ENCODE measurements at places on chromosomes 5 and 9. TPM values are rescaled to one million over a fixed set of nuclear protein-coding genes. Genes with fewer than 3 reads are reported as not detected.

MEIKIN gene
- total RNA-seq = not detected

IFNA21 gene
- not detected for total RNA-seq

MYORG gene
- 0.56 TPM for total RNA-seq

DMGDH gene
- 0.18 TPM for total RNA-seq

DNA sequence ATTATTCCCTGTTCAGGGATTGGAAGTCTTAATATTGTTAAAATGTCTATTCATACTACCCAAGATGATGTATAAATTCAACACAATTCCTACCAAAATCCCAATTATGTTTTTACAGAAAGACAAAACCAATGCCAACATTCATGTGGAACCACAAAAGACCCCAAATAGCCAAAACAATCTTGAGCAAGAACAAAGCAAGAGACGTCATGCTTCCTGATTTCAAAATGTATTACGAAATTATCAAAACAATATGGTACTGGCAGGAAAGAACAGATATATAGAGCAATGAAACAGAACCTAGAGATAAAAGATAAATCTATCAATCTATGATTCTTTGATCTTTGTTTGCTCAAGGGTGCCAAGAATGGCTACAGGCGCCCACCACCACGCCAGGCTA is 237.9 kb downstream of the TAF11L14 start:
- no peak for DNase-seq

DNA sequence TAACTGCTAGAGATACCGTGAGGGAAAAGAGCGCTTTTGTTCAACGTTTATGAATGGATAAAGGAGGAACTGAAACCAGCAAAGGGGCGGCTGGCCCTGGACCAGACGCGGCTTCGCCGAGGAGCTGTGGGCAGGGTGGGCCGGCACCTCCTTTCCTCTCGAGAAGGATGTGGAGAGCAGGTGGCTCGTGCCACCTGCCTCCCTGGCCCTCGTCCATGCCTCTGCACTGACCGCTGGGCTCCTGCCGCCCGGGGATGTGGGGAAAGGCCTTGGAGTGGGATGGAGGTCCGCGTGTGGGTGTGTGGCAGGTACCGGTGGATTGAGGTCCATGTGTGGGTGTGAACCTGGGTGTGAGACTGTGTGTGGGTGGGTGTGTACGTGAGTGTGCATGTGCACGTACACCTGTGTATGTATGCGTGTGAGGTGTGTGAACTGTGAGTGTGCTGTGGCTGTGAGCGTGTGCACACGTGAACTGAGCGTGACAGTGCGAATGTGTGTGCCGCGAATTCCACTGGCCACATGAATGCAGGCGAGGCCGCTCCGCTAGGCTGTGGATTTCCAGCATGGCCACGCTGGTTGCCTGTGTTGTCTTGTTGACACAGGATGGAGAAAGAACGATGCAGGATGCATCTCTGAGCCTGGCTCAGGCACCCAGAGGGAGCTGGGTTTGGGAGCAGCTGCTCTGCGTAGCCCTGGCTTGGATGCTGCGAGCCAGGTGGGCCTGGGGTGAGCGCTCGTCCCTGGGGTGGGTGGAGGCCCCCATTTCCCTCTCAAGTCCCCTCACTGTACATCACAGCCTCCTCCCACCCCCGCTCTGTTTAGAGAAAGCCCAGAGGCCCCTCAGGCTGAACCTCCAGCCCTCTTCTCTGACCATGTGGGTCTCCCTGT is 4.4 kb upstream of the CEP72 start:
- DNase-seq = no peak

DNA sequence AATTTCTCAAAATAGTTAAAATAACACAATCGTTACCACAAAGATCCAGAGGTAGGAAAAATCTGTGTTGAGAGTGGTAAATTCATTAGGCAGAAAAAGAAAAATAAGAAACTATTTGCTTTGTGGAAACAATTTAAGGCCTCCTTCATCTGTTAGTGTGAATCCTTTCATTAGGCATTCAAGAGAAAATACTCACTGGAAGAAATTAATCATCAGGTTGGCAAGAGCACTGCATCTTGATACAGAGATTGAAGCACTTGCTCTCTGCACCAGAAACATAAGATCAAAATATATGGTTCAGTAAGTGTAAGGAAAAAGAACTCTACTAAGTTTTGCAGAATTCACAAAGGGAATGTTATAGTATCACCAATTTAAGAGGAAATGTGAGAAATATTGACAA is 44.4 kb downstream of the TTC39B start:
- no peak for DNase-seq

- peak; percentile 18 for DNase-seq
Observed at GRCh38 chr5:135030956-135031812, 2.8 kb downstream of the PITX1 start.

- no peak for DNase-seq
Observed at GRCh38 chr9:124188331-124189110, 69.2 kb upstream of the NEK6 start.

DNA sequence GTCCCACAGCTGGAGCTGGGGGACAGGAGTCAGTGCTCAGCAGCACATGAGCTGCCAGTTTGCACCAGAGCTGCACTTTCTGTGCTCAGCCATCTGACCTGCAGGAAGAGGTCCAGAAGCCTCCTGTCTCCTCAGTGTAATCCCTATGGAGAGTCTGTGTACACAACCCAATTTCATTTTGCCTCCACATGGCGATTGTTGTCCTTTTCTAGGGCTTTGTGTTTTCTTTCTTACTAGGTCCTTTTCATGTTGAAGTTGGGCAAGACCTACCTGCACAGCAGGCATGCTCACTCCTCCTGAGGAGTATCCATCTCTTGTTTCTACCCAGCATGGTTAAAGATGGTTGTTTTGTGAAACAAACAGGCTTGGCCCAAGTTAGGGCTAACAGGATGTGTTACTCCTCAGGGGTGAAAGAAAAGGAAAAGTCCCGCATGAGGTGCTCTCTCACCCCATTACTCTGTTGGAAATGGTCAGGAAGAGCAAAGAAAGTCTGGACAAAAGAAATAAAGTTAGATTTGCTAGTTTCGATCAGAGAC is 273.0 kb downstream of the TMEM167A start:
- DNase-seq = no peak

DNA sequence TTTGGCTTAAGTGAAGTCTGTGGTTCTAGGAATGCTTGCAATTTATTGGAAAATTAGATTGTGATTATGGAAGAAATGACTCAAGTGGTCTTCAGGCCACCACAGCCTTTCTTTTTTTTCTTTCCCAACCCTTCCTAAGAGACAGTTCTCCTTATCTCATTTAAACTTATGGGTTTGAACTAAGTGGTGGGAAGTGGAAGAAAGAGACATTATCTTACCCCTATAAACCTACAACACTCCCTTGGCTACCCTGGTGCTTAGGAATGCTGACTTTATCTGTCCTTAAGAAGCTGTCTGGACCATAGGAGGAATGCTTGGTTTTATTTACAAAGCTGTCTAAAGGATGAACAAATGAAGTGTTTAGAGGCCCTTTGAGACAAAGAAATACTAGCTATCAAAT is 5.1 kb upstream of the ERAP1 start:
- DNase-seq = no peak

DNA sequence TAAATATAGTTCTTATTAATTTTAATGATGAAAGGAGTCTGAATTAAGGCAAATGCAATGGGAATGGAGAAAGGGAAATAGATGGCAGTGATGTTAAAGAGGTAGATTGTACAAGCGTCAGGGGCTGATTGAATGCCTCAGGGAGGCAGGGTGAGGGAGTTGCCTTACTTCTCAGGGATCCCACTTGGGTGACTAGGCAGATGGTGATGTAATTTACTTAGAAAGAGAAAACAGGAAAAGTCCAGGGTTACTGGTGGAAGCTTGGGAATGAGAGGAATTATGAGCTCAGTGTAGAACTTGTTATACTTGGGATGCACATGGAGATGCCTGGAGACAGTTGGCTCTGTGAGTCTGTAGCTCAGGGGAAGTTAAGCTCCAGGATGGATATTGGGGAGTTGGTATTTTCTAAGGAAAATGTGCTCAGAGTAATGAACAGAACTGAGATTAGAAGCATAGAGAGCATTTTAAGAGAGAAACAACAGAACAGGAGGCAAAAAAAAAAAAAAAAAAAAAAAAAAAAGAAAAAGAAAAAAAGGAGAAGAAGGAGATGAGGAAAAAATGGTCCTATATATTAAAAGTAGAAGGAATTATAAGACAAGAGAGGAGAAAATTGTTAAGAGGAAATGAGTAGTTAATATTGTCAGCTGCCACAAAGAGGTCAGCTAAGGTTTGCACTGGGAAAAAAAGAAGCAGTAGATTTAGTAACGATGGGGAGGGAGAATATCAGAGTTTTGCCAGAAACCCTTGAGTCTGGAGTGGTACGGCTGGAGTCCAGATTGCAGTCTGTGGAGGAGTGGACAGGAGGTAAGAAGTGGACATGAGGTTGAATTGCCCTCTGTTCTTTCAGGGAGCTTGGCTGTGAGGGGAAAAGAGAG is 88.0 kb upstream of the ELL2 start:
- peak; percentile 91 for DNase-seq

DNA sequence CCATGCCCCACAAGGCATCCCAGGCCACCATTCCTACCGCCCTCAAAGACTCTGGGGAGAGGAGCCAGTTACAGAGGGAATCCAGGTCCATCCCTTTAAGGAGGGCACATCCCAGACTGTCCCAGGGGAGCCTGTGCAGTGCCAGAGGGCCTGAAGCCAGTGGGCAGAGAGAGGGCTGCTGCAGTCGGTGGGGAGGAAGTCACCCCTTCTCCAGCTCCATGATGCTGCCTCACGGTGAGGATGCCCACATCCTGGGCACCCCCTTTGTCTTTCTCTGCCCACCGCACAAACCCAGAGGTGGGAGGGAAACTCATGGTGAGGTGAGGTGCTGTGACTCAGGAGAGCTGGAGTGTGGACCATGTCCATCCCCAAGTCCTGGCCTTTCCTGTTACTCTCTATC is 26.2 kb upstream of the ANKRD33B start:
- no peak for DNase-seq

GRCh38 chr9:106860721-106861639 is 2.0 kb upstream of the ZNF462 start:
- DNase-seq = peak; percentile 38

DNA sequence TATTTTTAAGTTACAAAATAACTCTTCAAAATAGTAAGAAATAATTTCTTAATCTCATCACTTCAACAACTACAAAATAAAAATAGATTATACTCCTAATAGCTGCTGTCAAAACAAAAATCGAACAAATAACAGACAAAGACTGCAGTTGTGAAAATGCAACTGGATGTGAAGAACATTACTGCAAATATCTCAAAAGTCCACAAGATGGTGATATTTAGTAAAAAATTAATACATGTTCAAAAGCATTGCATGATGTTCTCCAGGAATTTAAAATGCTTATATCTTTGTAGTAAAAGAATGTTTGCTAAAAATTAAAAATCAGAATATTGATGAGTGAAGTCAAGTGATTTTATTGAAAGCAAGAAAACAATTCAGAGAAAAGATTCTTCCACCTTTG is 66.2 kb downstream of the MPDZ start:
- peak; percentile 47 for DNase-seq

- no peak for DNase-seq
Observed at GRCh38 chr5:19099195-19099594, 888.8 kb downstream of the CDH18 start.

GRCh38 chr5:154218786-154219185 is 28.3 kb downstream of the GALNT10 start:
- no peak for DNase-seq

DNA sequence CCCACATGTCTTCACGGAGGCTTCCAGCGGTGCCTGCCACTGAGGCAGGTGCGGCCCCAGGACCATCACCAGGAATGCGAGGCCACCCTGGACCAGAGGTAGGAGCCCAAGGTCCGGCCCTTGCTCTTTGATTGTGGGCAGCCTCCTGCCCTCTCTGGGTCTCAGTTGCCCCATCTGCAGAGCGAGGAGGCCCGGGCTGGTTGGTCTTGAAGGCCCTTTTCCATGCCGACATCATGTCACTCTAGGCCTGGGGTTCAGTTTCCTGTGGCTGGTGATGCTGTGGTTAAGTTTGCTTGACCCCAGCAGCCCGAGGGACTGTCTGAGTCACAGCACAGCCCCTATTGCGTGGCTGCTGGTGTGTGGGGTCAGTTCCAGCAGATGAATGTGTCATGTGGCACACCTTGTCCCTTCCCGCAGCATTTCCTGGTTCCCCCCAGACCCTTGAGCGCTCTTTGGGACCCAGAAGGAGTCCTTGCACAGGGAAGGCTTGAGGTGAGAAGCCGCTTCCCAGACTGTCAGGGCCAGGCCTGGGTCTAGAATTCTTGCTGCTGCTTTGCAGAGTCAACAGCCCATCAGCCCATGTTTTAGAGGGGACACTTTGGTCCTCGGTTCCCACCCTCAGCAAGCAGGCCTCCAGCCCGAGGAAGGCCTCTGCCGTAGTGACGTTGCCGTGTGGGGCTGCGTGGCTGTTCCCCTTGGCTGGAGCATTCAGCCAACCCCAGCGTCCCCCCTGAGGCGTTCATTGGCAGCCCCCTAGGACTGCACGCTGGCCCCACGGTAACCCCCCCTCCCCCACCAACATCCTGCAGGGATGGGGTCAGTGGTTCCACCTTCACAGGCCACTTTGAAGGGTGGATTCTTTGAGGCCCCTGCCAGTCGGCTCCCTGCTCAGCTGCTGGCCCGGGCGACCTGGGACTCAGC is 31.0 kb upstream of the HMCN2 start:
- DNase-seq = peak; percentile 72

- no peak for DNase-seq
Observed at GRCh38 chr5:149264439-149265067, 7.1 kb upstream of the AFAP1L1 start.

DNA sequence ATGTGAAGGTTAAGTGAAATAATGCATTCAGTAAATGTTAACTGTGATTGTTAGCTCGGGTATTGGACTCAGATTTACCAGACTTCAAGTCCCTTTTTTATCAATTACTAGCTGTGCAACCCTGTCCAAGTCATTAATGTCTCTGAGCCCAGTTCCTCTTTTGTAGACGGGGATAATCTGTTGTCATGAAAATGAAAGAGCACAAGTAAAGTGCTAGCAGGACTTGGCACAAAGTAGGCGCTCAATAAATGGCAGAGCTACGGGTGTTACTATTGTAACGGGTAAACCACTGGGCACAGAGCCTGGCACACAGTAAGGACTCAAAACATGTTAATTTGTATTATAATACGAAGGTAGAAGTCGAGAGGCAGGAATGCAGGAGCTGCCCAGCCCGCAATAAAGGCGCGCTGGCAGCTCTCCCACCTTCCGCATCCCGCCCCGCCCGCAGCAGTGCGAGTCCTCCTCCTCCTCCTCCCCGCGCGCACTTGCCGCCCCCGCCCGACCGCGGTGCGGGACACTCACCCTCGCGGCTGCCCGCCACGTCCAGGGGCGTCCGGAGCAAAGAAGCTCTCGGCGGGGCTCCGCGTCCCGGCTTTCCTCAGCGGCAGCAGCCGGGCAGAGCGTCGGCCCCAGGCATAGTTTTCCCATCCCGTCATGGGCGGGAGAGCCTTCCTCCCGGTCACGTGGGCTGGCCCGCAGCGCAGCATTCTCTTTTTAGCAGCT is at the start of gene C1QTNF2:
Gene C1QTNF2, minus strand, starts transcription at position 637 of the 723 bp plus-strand sequence. CDS start 15,615 bp downstream, outside the sequence.
- peak; percentile 72 for DNase-seq

All from IMR-90 (cell line).